ENCODE measurements at places on chromosomes 6 and 20.

GRCh38 chr6:32096087-32096393 lies 13.1 kb downstream of the TNXB start:
- DNase-seq = no peak

- DNase-seq = no peak
These were observed 17.4 kb upstream of the HM13 start for GRCh38 chr20:31496761-31497295.

DNA sequence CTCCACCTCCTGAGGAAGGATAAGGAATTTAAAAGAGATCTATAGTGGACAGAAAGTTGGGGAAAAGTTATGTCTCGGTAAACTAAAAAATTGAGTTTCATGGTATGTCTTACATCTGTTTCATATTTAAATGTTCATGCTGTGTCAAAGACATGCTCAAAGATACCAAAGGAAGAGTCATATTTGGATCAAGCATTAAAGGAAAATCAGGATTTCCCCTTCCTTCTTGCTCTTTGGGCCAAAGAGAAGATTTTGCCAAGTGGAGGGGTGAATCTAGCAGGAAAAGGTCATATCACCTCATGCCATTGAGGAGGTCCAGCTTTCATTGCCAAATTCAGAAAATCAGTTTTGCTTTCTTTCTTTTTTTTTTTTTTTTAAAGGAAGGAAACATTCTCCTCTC lies 192.4 kb downstream of the OGFRL1 start:
- DNase-seq = no peak

DNA sequence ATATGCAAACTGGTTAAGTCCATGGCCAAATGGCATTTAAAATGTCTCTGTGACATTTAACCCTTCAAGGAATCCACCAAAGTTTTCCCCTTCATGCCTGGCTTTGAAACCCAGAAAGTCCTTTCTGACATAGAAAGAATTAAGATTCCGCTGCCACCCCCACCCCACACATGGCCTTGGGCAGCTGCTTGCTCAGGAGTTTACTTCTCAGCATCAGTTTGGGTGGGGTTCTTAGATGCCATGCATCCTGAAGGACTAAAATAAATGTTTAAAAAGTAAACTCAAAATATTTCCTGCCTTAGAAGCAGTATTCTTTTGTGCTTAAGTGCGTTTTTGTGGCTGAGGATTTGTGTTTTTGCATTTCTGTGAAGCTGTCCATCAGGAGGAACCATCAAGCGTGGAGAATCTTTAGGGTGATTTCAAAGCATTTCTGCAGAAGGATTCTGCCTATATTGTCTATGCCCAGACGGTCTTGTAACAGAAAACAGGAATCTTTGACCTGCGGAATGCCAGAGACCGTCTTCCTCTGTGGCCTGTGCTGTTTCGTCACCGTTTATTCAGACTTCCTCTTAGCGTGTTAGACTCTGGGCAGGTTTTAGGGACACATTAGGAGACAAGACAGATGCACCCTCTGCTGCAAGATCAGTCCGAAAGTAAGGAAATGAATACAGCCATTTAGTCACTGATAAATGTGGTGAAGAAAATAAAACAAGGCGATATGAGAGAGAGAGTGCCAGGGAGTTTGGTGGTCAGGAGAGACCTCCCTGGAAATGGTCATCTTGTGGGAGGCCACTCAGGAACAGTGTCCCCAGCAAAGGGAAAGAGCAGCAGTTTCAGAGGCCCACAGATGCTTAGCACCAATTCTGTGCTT lies 6.2 kb downstream of the DUSP22 start:
- DNase-seq = no peak

DNA sequence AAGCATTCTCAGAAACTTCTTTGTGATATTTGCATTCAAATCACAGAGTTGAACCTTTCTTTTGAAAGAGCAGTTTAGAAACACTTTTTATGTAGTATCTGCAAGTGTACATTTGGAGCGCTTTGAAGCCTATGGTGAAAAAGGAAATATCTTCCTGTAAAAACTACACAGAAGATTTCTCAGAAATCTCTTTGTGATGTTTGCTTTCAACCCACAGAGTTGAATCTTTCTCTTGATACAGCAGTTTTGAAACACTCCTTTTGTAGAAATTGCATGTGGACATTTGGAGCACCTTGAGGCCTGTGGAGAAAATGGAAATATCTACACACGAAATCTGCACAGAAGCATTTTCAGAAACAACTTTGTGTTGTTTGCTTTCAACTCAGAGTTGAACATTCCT lies 612.3 kb upstream of the ZNF337 start:
- no peak for DNase-seq

DNA sequence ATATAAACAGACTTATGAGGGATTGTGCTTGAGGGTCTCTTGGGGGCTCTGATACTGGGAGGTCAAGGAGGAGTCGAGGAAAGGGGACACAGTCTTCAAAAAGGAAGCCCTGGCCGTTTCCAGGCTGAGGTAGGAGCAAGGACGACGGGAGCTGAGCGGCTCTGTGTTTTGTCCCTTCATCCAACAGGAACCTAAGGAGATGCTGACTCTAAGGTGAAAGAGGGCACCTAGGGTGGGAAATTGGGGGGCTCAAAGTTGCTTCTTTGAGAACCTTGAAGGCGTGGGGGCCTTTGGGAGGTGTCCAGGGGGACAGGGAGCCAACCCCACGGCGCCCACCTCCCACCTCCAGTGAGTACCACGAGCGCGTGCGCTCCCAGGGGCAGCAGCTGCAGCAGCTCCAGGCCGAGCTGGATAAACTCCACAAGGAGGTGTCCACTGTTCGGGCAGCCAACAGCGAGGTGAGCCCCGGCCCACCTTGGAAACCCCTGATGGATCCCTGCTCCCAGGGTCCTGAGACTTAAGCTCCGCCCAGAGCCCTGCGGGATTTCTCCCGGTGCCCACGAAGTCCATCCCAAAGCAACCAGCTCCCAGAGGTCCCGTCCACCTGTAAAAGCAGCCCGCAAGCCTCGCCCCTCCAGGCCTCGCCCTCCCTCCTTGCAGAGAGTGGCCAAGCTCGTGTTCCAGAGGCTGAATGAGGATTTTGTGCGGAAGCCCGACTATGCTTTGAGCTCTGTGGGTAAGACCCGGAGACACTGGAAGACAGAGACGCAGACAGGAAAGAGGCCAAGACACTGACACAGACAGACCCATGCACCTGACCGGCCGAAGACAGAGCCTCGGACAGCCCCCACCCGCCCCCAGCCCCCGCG lies 2.9 kb downstream of the SPAG4 start:
- DNase-seq = no peak

DNA sequence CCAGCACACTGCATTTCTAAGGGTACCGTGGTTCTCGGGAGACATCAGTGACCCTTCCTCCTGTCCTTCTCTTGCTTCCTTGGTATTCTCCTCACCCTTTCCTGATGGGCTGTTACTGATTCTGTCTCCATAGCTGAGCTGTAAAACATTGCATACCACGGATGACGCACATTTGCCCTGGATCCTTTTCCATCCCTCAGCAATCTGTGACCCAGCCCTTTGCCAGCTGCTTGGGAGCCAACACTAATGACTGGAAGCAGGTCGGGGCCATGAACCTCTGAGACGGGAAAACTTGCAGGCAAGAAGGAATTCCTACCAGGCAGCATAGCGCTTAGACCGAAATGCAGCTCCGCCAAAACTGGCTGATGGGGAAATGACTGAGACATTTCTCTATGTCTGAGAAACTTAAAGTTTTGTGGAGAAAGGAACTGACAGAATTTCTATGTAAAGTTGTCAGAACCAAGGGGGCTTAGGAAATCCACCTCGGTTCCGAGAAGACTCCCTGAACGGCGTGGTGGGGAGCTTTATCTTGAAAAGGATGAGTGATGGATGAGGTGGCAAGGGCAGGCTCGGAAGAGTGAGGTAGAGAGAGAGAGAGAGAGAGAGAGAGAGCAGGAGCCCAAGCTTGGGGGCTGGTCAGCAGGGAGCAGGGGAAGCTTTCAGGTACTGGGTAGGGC lies 19.2 kb downstream of the TUBB2B start:
- no peak for DNase-seq

GRCh38 chr6:111813237-111813636 lies 60.0 kb downstream of the FYN start:
- no peak for DNase-seq

- no peak for DNase-seq
These were observed 16.7 kb downstream of the TRAPPC3L start for GRCh38 chr6:116528780-116529179.

DNA sequence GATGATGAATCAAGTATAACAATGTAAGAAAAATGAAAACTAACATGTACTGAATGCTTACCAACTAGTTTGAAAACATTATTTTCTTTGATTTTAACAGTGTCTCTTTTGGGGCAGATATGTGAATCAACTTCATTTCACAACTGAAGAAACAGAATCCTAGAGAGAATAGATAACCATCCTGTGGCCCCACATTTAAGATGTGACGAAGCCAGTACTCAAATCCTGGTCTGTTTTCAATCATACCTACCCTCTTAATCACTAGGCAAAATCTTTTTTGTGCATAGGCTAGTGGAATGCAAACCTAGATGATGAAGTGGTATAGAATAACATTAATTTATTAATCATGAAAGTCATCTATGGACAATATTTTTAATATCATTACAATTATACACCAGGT lies 371.6 kb upstream of the EPHA7 start:
- no peak for DNase-seq

DNA sequence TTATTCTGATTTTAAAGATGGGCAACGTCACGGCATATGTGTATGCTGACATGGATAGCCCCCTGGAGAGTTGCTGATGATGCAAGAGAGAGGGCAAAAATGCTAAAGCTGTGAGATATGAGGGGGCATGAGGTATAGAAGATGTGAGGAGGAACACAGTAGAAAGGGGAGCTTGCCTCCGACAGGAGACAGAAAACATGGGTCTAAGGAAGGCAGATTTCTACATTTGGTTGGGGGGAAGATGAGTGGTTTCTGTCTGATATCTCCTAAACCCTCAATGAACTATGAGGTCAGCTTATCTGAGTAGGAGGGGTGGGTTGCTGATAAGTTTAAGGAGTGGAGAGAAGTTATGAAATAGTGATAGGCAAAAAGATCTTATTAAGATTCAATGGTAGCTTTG lies 6.0 kb downstream of the RNF24 start:
- no peak for DNase-seq

DNA sequence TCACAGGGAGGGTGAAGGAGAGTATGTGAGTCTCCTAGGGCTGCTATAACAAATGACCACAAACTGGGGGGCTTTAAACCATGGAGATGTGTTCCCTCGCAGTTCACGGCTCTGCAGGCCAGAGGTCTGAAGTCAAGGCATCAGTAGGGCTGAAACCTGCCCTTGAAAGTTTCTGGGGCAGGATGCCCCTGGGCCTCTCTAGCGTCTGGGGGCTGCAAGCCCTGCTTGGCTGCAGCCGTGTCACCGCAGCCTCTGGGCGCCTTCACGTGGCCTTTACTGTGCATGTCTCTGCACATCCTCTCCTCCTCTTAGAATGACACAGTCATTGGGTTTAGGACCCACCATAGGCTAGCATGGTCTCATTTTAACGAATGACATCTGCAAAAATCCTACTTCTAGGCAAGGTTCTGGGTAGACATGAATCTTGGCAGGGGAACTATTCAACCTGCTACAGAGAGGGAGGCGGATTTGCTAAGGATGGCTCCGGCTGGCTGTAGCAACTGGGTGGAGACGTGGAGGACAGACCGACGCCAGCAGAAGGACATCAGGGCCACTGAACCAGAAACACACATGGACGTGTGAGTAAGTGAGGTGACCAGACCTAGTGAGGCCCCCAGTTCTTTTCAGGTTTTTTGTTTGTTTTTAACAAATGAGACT lies 58.6 kb downstream of the PHACTR3 start:
- DNase-seq = no peak

DNA sequence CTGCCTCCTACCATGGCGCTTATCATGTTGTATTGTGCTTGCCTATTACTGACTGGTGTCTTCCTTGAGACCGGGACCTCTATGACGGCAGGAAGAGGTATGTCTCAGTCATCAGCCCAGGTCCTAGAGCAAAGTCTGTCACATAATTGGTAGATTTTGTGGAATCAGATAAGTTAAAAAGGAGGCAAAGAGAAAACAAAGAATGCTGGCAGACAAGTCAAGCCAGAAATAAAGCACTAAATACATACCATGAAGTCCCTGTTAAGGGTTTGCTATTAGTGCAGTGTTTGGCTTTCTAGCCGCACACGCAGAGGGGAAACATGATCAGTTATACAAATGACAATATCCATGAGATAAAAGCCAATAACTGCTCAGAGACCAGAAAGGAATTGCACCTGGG lies 6.0 kb downstream of the TOMM34 start:
- no peak for DNase-seq

DNA sequence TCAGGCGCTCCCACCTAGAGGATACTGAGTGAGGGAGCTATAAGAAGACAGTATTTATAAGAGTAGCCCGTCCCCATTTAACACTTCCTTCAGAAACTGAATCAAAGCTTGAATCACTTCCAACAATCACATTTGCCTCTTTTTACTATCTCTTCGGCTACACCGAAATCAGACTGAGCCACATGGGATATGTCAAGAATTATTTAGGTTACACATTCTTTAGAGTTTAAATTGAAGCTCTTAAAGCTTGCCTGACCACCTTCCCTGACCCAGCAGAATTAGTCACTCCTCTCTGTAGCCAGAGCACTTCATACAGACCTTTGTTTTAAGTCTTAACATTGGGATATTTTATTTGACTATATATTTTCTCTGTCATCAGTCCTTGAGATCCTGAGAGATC lies 163.7 kb downstream of the MAFB start:
- DNase-seq = no peak

DNA sequence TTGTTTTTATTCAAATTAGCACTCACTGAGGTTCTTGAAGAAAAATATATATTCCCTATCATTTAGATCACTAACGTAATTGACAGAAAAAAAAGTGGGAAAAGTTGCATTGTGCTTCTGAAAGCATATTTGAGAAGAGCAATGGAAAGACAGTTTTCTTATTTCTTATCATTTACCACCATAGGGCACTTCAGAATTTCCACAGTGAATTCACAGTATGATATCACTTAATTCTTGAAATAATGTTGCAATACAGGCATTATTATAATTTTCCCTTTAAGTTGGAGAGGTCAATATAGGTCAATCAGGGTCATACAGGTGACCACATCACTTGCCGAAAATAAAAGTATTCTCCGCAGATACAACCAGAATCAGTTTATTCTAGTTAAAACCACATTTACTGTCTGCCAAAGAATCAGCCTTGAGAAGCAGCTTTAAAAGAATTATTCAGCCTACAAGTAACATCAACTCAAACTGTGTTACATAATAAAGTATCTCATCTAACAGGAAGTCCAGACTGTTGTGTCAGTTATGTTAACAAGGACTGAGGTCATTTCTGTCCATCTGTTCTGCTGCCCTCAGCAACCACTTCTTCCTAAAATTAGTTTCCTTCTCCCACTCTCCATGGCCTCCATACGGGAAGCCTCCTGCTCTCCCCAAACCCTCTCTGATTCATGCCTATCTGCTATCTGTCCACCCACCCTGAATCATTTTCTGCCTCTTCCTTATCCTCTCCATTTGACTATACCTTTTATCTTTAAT lies 121.2 kb downstream of the SIM1 start:
- DNase-seq = no peak

DNA sequence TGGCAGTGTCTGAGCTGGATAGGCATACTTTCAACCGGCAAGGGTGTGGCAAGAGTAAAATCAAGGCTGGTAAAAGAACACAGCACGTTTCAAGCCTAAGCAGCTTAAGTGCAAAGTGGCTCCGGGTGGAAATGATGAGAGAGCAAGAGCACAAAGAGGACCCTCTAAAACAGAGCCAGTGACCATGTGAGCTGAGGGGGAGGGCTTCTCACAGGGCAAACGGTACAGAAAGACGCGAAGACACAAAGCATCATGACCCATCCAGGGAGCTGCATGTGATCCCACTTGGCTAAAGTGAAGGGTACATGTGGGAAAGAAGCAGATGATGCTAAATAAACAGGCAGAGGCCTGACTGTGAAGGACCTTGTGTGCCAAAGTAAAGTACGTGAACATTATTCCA lies 25.7 kb downstream of the FKBP5 start:
- no peak for DNase-seq

- DNase-seq = no peak
These were observed 113.3 kb downstream of the CDKAL1 start for GRCh38 chr6:20647585-20647984.
